ENCODE measurements at places on chromosomes 5 and 9. TPM values are rescaled to one million over a fixed set of nuclear protein-coding genes. Genes with fewer than 3 reads are reported as not detected.

The DBH gene
- total RNA-seq = not detected

The ADAMTSL1 gene
- total RNA-seq = not detected

The COL23A1 gene
- not detected for total RNA-seq

The C5orf24 gene
- total RNA-seq = 30.3 TPM

The ACOT12 gene
- total RNA-seq = not detected

The IRX4 gene
- 0.23 TPM for total RNA-seq

The SLIT3 gene
- total RNA-seq = 21.9 TPM

The SPINK7 gene
- total RNA-seq = not detected

The GADD45G gene
- total RNA-seq = 0.21 TPM

The PGM5 gene
- total RNA-seq = not detected

The PDLIM4 gene
- not detected for total RNA-seq

The AK8 gene
- 0.89 TPM for total RNA-seq

The IFNA17 gene
- total RNA-seq = not detected

The FCHSD1 gene
- 7.7 TPM for total RNA-seq

The CARD9 gene
- 0.85 TPM for total RNA-seq

The SLC36A2 gene
- not detected for total RNA-seq

The PCDHB9 gene
- not detected for total RNA-seq

The SOX30 gene
- total RNA-seq = 0.05 TPM

The IFNA21 gene
- total RNA-seq = not detected

The CCDC152 gene
- total RNA-seq = not detected

The AIF1L gene
- 1.3 TPM for total RNA-seq

The SRD5A1 gene
- 30.0 TPM for total RNA-seq

The GFPT2 gene
- 34.6 TPM for total RNA-seq

The TRAPPC13 gene
- total RNA-seq = 15.2 TPM

The TSSK1B gene
- total RNA-seq = not detected

The LRRC19 gene
- total RNA-seq = not detected

The BARHL1 gene
- not detected for total RNA-seq

The GRIA1 gene
- not detected for total RNA-seq

The PCDHB4 gene
- 0.03 TPM for total RNA-seq

The RHOBTB3 gene
- total RNA-seq = 7.9 TPM

The SPATA6L gene
- total RNA-seq = 2.1 TPM

The FYB1 gene
- 17.1 TPM for total RNA-seq

The NR5A1 gene
- 0.05 TPM for total RNA-seq

The FBP1 gene
- not detected for total RNA-seq

The CCIN gene
- total RNA-seq = not detected

The SARDH gene
- not detected for total RNA-seq
